Endodermal cell (in vitro differentiated cells): ENCODE measurements at places on chromosomes 4 and X. TPM values are rescaled to one million over a fixed set of nuclear protein-coding genes. Genes with fewer than 3 reads are reported as not detected.

- no peak for DNase-seq
These were observed 45.4 kb upstream of the GAB1 start for GRCh38 chr4:143291314-143291713.

DNA sequence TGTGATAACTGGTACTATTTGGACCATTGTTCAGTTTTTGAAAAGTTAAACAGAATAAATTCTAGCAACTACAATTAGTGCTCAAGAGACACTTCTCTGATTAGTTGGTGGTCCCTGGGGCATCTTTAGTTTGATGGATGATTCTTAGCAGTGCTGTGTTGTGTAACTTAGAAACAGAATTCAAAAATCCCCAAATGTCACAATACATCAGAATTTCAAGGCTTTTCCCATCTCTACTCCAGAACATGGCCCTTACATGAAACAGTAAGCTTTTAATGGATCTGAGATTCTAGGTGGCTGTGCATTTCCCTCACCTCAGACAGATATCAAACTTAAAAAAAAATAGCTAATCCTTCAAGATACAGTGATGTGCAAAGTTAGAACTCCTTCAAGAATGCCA lies 104.4 kb upstream of the CXCL13 start:
- DNase-seq: no peak

The ASB9 gene
- 0.20 TPM in 1 of 3 replicates, not detected in the others for total RNA-seq

The GRID2 gene
- total RNA-seq: 27.3 and 27.7 TPM in 2 replicates

DNA sequence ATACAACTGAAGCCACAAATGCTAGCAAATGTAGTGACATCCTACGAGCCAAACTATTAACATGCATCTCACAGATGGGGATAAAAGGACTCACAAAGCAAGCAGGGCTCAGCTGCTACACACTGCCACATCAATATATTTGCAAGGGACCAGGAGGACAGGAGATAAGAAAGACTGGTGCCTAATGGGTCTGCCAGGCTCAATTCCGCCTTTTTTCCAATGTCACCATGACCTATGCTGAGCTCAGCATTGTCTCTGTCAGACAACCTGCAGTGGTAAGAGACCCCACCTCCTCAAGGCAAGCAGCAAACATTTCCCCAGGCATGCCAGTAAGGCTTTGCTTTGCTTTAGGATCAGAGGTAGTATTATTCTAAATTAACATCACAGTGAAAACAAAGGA lies 435 bp downstream of the DCX start:
- peak; percentile 61 for DNase-seq

DNA sequence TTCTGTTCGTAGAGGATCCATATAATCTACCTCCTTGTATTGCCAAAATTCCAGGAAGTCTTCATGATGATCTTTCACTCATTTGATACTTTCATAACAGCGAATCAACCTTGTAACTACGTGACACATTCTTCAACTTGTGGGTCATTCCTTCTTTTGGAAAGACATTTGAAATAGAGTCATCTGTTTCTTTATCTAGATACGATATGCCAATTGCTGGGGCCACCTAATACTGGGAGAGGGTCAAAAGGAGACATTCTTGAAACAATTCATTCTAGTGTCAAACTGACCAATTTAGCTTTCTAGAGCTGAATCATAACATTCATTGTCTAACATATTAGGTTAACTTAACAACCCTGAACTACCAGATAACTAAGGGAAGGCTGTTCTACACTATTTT lies 62.9 kb upstream of the SMAD1 start:
- no peak for DNase-seq
